Astrocyte (in vitro differentiated cells and primary cell): ENCODE measurements at places on chromosomes 1 and 21. TPM values are rescaled to one million over a fixed set of nuclear protein-coding genes. Genes with fewer than 3 reads are reported as not detected.

PYHIN1 gene
- total RNA-seq, result not detected in 2 replicates

COL11A1 gene
- total RNA-seq, result 810 and 1,029 TPM in 2 replicates

LRRC7 gene
- 0.14 and 0.27 TPM in 2 replicates for total RNA-seq

PLPPR5 gene
- 0.09 and 0.12 TPM in 2 replicates for total RNA-seq

CLK2 gene
- 31.7 and 36.1 TPM in 2 replicates for total RNA-seq

HPCAL4 gene
- 0.07 and 0.20 TPM in 2 replicates for total RNA-seq

FCRL1 gene
- total RNA-seq, result not detected in 2 replicates

NBPF4 gene
- total RNA-seq, result not detected in 2 replicates

DDR2 gene
- total RNA-seq, result 15.3 and 23.2 TPM in 2 replicates

BCL2L15 gene
- 0.14 and 0.38 TPM in 2 replicates for total RNA-seq

DDAH1 gene
- total RNA-seq, result 76.7 and 112 TPM in 2 replicates

KRTAP19-1 gene
- total RNA-seq, result not detected in 2 replicates

KLHL17 gene
- total RNA-seq, result 25.6 and 25.9 TPM in 2 replicates

FASLG gene
- not detected in 2 replicates for total RNA-seq

ADGRB2 gene
- total RNA-seq, result 25.1 and 25.8 TPM in 2 replicates

TMEM125 gene
- total RNA-seq, result 0.36 and 0.64 TPM in 2 replicates

AIM2 gene
- total RNA-seq, result 1.3 and 1.5 TPM in 2 replicates

PLA2G2C gene
- total RNA-seq, result not detected in 2 replicates

FAM163A gene
- total RNA-seq, result not detected in 2 replicates

C1orf115 gene
- total RNA-seq, result 1.1 and 1.8 TPM in 2 replicates

E2F2 gene
- total RNA-seq, result 0.11 TPM in 1 of 2 replicates, not detected in the other

TFF2 gene
- total RNA-seq, result not detected in 2 replicates

SPRR2A gene
- total RNA-seq, result not detected in 2 replicates

OR2M3 gene
- not detected in 2 replicates for total RNA-seq

OLIG2 gene
- total RNA-seq, result 2.5 and 2.6 TPM in 2 replicates

DNAJC28 gene
- 2.1 and 2.4 TPM in 2 replicates for total RNA-seq

CA14 gene
- 1.2 TPM in 2 replicates for total RNA-seq

CRYAA gene
- total RNA-seq, result not detected in 2 replicates

SPATA1 gene
- total RNA-seq, result 0.41 and 1.4 TPM in 2 replicates

HOOK1 gene
- 1.7 and 1.8 TPM in 2 replicates for total RNA-seq

RPE65 gene
- total RNA-seq, result 0.27 and 0.91 TPM in 2 replicates

RAD54L gene
- 1.9 and 2.4 TPM in 2 replicates for total RNA-seq

HFM1 gene
- total RNA-seq, result 0.39 and 0.53 TPM in 2 replicates

RIPK4 gene
- 1.1 and 1.8 TPM in 2 replicates for total RNA-seq

KRTAP22-2 gene
- not detected in 2 replicates for total RNA-seq

CADM3 gene
- 18.2 and 26.2 TPM in 2 replicates for total RNA-seq

FCGR2B gene
- total RNA-seq, result not detected in 2 replicates

TMCC2 gene
- 10.6 and 10.8 TPM in 2 replicates for total RNA-seq

BNIPL gene
- 0.29 and 0.73 TPM in 2 replicates for total RNA-seq

NEGR1 gene
- total RNA-seq, result 7.4 and 8.6 TPM in 2 replicates

PLCH2 gene
- total RNA-seq, result 2.0 and 2.2 TPM in 2 replicates

HLCS gene
- 20.9 and 24.3 TPM in 2 replicates for total RNA-seq

IVNS1ABP gene
- total RNA-seq, result 94.0 and 107 TPM in 2 replicates

MACO1 gene
- 31.8 and 37.4 TPM in 2 replicates for total RNA-seq

ASPM gene
- total RNA-seq, result 2.2 and 3.9 TPM in 2 replicates

RPAP2 gene
- total RNA-seq, result 23.0 and 23.7 TPM in 2 replicates

TMEM200B gene
- 3.6 and 4.7 TPM in 2 replicates for total RNA-seq

OVAAL gene
- total RNA-seq, result not detected in 2 replicates

AUNIP gene
- 1.3 and 2.1 TPM in 2 replicates for total RNA-seq

F11R gene
- 53.7 and 68.6 TPM in 2 replicates for total RNA-seq

DISC1 gene
- 8.3 and 9.1 TPM in 2 replicates for total RNA-seq

SPRR3 gene
- total RNA-seq, result 0.70 and 3.0 TPM in 2 replicates
